ENCODE measurements at places on chromosomes 7 and 10.

- DNase-seq = no peak
Observed at GRCh38 chr7:22723181-22723601, 3.8 kb upstream of the IL6 start.

- no peak for DNase-seq
Observed at GRCh38 chr7:16357921-16358320, 63.4 kb downstream of the CRPPA start.

DNA sequence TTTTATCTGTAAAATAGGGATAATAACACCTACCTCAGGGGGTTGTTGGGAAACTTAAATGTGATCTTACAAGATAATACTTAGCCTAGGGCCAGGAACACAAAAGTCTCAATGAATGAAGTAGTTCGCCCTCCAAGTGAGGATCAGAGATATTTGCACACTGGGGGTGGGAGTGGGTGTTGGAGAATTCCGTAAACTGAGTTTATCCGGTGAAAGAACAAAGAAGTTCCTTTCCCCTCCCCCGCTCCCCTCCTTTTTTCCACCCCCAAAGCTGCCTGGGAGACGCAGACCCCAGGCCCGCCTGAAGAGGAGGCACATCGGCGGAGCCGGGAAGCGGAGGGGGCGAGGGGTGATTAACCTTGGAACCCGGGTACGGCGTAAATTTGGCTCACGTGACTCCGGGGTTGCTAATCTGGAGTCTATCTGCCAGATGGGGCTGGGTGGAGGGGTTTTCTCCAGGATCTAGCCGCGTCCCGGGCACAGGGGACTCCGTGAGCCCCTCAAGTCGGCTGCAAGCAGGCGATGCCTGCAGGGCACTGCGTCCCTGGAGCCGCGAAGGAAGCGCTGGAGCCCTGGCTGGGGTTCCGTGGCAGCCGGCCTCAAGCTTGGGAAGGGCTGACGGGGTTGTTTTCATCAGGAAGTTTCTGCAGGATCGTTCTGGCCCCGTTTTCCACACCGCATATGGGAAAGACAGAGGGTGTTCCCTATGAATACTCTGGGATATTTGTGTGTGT, 1.4 kb upstream of the PODXL start:
- DNase-seq = peak; percentile 83

GRCh38 chr7:9691286-9691685, 1257.9 kb downstream of the NXPH1 start:
- peak; percentile 84 for DNase-seq

DNA sequence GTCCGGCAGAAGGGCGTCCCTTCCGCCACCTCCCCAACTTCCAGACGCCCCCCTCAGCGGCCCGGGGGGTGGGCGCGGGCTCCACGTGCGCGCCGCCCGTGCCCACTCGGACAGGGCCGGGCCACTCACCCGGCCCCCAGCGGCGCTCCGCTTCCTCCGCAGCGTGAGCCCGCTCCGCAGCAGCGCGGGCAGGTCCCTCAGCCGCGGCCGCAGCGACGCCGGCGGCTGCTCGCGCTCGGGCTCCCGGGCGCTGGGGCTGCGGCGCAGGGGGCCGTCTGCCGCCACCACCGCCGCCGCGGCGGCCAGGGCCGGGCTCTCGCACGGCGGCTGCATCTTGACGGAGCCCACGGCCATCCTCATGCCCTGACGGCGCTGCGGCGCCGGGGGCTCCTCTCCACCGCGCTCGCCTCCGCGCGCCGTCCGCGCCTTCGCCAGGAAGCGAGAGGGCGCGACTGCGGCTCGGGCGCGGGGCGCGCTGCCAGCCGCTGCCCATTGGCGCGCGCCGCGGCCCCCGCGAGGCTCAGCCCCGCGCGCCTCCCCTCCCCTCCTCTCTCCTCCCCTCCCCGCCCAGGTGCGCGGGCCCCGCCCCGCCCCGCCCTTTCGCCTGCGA, at the start of gene RAPGEF5:
RAPGEF5 (minus strand) TSS at position 454 of the 610 bp plus-strand sequence; CDS start at position 360, 94 bp downstream.
- no peak for DNase-seq

DNA sequence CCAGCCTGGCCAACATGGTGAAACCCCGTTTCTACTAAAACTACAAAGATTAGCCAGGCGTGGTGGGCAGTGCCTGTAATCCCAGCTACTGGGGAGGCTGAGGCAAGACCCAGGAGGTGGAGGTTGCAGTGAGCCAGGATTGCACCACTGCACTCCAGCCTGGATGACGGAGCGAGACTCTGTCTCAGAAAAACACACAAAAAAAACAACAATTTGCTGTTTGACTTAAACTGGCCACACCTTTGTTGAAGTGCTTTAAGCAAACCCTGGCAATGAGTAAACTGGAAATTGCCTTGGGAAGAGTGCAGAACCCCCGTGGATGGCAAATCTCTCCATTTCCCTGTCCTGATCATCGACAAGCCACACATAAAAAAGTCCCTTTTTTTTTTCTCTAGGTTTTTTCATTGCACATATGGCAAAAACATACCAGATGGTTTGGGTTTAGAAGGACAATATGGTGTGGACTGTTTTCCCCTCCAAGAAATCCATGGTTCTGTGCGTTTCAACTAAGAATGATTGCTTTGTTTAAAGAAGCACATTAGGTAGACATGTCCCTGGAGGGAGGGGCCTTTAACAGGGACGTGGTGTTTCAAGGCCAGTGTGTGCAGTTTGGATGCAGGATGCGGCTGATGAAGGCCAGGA, 76.9 kb downstream of the NRP1 start:
- no peak for DNase-seq

- DNase-seq = no peak
Observed at GRCh38 chr10:20623546-20623945, 273.6 kb downstream of the NEBL start.

- DNase-seq = no peak
Observed at GRCh38 chr7:154977250-154977649, 25.7 kb downstream of the PAXIP1 start.

DNA sequence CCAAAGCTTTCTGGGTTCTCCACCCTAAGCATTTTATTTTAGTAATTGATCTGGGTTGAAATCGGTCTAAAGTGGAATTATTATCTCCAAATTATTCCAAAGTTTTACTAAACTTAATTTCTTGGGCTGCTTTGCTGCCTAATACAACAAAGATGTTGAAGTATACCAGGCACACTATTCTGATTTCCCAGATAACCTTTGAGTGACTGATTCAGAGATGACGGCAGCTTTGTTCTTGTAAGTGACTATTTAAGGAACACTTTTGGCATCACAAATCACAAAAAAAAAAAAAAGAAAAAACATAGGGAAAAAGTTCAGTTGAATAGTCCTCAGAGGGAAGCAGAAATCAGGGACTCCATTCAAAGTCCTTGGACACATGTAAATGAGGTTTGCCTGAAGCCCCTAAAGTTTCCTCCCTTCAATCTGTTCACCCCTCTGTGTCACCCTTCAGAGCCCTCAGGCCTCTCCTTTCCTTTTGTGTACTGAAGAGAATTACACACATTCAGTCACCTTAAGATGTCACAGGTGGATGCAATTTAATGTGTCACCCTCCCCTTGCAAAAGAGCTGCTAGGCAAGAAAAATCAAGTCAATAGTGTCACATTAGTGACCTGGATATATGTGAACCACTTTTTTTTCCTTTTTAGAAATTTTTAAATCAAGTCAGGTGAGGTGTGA, 81.5 kb downstream of the RTKN2 start:
- DNase-seq = no peak

DNA sequence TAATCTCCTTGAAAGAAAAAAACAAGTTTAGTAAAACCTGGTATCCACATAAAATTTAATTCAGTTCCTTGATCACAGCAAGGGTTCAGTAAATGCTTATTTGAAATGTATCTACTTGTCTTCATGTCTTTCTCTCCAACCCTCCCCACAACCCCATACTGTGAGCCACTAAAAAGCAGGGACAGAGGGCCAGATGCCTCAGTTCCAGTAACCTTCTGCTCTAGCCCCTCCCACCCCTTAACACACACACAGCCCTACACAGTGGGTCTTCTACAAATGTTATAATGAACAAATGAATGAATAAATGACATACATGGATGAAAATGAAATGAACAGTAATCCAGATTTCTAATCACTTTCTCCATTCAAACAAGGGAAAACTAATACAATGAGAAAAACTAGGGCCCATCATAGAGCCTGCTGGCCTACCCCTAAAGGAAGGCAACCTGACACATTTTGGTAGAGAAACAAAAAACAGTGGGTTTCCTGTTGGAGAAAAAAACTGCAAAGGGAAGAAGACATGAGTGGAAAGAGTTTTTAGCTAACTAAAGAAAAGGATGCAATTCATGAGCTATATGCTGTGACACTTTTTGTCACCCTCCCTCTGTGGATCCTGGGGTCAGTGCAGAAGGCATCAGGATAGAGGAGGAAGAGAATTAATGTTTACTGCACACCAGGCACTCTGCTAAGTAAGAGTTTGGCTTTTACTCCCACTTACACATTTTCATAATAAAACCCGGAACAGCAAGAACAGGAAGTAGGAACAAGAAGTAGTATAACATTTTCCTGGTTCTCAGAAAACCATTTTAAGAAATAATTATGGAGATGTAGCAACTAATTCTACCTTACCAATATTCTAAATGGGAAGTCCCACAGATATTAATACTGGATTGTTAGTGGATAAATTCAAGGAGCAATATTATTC, 38.1 kb downstream of the ELMO1 start:
- no peak for DNase-seq

DNA sequence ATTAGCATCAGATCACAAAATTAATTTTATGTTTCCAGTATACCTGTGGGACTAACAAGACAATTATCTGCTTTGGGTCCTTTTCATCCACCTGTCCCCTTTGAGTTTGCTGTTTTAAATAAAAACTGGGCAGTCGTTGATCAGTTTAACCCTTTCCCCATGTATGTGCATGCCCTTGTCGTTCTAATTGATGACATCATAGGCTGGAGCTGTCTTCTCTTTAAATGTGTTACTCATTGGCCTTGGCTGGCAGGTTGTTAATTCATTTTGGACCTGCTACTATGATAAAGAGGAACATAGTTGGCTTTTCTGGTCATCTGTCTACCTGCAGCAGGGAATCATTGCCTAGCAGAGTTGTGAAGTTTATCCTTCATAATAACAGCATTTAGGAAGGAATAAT, 53.8 kb downstream of the TASOR2 start:
- DNase-seq = no peak

All from islet precursor cell (in vitro differentiated cells).